NCI-H510A treated with DMSO at 0.1 percent for 48 hours (cell line): ENCODE measurements at places on chromosomes 11 and 22.
A peak's percentile ranks its signal among the peaks of the same experiment; 100 is the strongest.

- DNase-seq, result no peak
These were observed 781 bp downstream of the SIDT2 start for GRCh38 chr11:117179048-117179999.

GRCh38 chr11:12167061-12168000, 56.9 kb downstream of the MICAL2 start:
- no peak for DNase-seq

GRCh38 chr11:613369-613968, 2.3 kb downstream of the IRF7 start:
- DNase-seq, result peak; percentile 8

DNA sequence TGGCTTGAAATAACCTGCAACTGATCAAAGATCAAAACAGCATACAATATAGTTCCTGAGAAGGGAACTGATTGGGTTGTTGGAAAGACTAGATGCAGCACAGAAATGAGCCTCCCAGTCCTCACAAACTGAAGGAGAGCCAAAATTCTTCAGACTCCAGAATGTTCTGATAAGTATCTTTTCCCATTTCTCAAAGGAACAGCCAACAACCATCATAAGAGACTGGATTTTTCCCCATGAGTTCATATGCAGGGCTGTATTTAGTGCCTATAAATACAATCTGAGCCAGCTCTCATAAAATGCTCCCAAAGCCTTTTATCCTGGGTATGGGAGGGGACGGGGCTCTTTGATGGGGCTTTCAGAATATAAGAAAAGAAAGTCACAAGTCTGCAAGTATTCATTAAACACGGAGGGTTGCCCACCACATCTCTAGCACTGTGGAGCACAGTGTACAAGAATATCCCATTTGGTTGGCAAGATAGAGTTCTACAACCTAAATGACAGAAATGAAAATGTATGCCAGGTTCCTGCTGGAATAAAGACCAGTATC, 50.7 kb upstream of the LYVE1 start:
- DNase-seq, result no peak

GRCh38 chr11:94183886-94184264, 55.2 kb downstream of the PANX1 start:
- peak; percentile 37 for DNase-seq

DNA sequence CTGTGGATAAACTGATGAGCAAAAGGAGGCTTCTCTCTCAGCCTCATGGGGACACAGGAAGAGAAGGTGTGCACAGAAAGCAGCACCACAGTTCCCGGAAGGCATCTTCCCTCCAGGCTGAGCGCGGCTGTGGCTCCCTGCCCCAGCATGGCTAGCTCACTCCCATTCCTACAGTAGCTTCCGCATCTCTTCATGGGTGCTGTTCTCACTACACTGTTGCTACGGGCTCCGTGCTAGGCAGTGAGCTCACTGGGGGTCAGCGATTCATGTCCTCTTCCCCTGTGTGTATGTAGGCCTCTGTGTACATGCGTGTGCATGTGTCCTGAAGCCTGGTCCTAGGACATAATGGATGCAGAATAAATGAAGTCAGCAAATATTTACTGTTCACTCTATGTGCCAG, 64.3 kb downstream of the MICAL3 start:
- DNase-seq, result no peak

- no peak for DNase-seq
These were observed 91.8 kb downstream of the FEZ1 start for GRCh38 chr11:125404157-125404810.

DNA sequence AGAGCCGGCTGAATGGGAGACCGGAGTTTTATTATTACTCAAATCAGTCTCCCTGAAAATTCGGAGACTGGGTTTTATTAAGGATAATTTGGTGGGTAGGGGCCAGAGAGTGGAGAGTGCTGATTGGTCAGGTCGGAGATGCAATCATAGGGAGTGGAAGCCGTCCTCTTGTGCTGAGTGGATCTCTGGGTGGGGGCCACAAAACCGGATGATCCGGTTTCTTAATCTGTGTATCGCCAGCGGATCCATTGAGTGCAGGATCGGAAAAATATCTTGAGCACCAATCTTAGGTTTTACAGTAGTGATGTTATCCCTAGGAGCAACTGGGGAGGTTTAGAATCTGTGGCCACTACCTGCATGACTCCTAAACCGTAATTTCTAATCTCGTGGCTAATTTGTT, 886 bp upstream of the NIPSNAP1 start:
- peak; percentile 76 for DNase-seq

DNA sequence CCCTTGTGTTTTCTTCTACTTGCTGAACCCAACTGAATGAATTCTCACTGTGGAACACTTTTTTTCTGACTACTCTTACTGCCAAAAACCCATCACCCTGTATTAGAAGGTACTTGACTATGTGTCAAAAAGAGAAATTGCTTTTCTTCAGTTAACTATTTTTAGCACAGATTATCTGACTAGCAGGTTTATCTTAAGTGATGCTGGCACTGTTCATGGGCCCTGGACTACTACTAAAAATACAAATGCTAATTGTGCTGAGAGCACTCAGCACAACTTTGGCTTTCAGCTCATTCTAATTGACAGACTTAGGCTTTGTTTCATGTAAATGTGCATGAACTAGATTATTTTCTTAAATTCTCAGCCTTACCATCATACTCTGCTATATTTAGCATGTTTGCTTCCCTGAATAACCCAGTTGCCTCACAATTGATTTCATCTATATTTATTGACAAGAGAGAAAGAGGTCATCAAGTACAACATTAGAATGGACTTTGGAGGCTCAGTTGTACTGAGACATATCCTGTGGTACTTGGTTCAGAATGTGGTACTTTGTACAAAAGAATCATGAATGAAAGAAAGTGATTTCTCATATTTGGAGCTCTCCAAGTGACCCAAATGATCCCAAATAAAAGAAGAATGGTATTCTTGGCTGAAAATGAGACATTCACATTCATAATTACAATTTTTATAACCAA, 478.3 kb downstream of the KCNA4 start:
- no peak for DNase-seq

DNA sequence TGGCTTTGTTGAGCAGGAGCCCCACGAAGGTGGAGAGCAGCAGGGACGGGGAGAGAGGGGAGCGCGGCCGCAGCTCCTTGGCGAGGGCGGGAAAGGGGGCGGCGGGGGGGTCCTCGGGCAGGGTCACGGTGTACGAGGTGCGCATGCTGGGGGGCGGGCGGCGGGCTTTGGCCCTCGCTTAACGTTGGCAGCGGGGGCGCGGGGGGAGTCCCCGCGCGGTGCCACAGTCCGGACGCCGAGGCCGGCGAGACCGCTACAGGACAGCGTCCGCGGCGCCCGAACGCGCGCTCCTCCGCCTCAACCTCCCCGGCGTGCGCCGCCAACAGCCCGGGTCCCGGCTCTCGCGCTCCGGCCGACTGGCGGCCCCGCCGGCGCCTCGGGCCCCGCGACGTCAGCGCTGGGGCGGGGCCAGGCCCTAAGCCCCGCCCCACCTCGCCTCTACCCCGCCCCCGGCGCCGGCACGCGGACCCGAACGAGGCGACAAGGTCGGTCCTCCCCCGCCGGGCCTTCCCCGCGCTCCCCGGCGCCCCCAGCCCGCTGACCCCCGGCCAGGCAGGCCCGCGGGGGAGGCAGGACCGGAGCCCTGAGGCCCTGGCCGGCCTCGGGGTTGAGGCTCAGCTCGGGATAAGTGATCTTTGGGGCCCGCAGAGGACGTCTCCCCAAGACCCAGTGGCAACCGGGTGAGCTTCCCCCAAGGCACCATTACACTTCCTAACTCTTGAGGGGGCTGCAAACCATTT, 17.5 kb downstream of the USP2 start:
- no peak for DNase-seq

- DNase-seq, result peak; percentile 79
These were observed 937 bp upstream of the FAM168A start for GRCh38 chr11:73598719-73599379.

GRCh38 chr11:82995754-82996398, 75.8 kb downstream of the RAB30 start:
- no peak for DNase-seq

GRCh38 chr11:20208622-20209111, 48.4 kb upstream of the DBX1 start:
- no peak for DNase-seq

DNA sequence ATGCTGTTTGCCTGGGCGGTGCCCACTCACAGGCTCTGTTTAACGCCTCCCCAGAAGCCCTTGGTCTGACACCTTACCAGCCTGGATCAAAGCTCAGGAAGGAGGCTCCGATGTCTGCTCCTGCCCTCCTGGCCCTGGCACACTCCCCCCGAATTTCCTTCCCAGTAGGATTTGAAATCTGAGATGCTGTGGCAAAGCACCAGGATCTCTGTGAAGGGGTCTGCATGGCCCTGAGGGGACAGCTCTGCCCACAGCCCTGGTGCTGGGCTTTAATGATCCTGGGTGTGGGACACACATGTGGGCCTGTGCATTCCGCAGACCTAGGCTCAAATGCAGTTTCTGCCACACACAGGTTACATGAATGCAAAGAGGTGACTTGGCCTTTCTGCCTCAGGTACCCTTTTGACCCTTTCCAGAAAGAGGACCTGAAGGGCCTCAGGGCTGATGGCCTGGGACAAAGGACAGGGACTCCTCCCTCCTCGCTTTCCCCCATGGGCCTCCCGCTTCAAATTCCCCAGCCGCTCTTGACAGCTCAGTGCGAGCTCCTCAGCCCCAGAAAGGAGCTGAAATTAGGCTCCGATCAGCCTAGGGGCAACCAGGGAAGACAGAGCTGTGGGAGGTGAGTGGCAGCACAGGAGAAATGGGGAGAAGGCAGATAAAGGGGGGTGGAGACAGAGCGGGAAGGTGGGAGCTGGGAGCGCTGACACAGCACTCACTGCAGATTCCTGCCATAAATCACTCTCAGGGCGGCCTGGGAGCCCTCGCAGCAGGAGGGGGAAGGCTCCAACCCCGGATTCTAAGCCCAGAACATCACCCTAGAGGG, 41.3 kb downstream of the TRIM29 start:
- DNase-seq, result no peak

DNA sequence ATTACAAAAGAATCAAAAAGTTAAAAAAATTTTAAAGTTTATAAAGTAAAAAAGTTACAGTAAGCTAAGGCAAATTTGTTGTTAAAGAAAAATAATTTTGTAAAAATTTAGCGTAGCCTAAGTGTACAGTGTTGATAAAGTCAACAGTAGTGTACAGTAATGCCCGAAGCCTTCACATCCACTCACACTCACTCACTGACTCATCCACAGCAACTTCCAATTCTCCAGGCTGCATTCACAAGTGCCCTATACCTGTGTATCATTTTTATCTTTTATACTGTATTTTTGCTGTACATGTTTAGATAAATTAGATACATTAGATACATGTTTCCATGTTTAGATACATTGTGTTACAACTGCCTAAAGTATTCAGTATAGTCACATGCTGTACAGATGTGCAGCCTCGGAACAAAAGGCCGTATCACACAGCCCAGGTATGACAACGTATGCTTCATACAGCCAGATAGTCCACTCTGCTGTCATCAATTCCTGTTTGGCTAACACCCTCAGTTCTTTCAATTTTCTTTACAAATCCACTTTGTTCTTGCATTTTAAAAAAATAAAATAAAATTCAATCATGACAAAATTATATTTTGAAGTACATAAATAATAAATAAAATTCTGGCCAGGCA, 80.7 kb downstream of the RBFOX2 start:
- DNase-seq, result no peak

DNA sequence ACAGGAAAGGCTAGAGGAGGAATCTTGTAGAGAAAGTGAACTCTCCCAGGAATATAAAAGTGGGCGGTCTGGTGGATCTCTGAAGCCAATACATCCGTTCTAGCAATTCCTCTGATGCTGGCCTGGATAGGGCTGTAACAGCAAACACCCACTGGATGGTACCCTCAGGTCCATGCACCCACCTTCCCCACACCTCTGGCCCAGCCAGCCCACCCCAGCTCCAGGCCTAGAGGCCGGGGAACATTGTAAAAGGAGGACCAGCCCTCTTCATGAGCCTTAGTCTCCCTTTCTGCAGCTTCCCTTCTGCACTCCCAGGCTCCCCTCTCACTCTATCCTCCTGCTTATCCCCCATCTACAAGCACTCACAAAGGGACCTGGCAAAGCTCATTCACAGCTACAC, 443.9 kb downstream of the BUD13 start:
- no peak for DNase-seq

DNA sequence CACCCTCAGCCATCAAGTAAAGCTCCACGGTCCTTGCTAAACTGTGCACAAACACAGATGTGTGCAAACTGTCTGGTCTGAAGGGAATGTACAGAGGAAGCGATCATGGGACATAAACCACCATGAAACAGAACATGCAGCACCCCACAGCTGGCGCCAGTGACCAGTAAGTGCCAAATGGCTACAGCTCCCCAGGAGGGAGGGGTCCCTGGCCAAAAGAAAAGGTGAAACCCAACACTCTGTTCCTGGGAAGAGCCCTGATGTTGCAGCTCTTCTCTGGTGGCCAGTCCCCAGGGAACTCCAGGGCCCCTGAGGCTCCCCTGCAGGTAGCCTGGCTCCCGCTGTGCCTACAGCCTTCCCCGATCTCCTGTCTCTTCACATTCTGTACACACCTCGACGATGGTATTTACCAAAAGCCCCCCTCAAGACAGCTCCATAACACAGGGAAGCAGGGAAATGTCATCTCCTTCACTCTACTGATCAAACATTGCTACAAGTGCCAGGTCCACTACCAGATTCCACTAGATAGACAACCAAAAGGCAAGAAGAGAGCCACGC, 2.9 kb downstream of the DGCR6L start:
- DNase-seq, result no peak

GRCh38 chr11:82007521-82007920, 726.1 kb downstream of the FAM181B start:
- DNase-seq, result no peak

DNA sequence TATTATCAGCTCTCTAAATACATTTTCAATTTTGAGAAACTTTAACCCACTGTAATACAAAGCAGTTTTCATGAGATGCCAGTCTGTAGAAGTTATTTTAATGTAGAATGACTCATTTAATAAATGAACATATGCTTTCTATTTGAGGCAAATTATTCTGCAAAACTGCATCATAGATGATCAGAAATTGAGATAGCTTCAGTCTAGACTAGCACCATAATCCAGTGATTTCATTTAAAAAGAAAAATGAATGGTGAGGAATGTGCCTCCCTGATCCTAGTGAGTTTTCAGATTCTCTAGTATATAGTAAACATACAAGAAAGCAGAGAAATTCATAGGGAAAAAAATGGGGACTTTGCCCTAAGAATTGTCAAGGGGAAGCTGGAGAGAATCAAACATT, 66.1 kb downstream of the OR5AK2 start:
- no peak for DNase-seq

DNA sequence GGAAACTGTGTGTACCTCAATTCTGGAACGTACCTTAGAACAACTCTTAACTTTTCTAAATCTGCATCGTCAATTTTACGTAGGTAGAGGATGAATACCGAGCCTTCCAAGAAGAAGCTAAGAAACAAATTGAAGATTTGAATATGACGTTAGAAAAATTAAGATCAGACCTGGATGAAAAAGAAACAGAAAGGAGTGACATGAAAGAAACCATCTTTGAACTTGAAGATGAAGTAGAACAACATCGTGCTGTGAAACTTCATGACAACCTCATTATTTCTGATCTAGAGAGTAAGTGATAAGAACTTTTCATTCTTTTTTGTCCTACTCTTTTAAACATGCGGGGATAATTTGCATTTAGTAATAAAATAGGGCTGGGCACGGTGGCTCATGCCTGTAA, 53.5 kb downstream of the SPECC1L start:
- DNase-seq, result no peak
